ENCODE measurements at places on chromosomes 3 and 15. TPM values are rescaled to one million over a fixed set of nuclear protein-coding genes. Genes with fewer than 3 reads are reported as not detected.
A peak's percentile ranks its signal among the peaks of the same experiment; 100 is the strongest.

The C2CD4A gene
- total RNA-seq: 0.28 TPM

The TEX55 gene
- total RNA-seq: 6.6 TPM

The IL20RB gene
- total RNA-seq: 0.14 TPM

The SCG3 gene
- total RNA-seq: 2.0 TPM

The FANCI gene
- total RNA-seq: 7.8 TPM

The CD200R1 gene
- total RNA-seq: 0.23 TPM

The KNL1 gene
- total RNA-seq: 1.6 TPM

The CYP1A2 gene
- not detected for total RNA-seq

GRCh38 chr3:66154444-66154861 lies 66.3 kb upstream of the SLC25A26 start:
- DNase-seq: no peak
- H3K4me3 ChIP-seq: no peak overlapping the region
- H3K36me3 ChIP-seq: no peaks in the 10 kb centered on the region
- H3K27ac ChIP-seq: no peak overlapping the region
- H3K27me3 ChIP-seq: no peaks in the 10 kb centered on the region

GRCh38 chr15:83318861-83319415 lies 34.5 kb upstream of the BNC1 start:
- no peak for DNase-seq
- no peaks in the 10 kb centered on the region for H3K4me1 ChIP-seq
- H3K4me3 ChIP-seq: no peak overlapping the region
- H3K27ac ChIP-seq: no peak overlapping the region
- H3K36me3 ChIP-seq: no peaks in the 10 kb centered on the region

DNA sequence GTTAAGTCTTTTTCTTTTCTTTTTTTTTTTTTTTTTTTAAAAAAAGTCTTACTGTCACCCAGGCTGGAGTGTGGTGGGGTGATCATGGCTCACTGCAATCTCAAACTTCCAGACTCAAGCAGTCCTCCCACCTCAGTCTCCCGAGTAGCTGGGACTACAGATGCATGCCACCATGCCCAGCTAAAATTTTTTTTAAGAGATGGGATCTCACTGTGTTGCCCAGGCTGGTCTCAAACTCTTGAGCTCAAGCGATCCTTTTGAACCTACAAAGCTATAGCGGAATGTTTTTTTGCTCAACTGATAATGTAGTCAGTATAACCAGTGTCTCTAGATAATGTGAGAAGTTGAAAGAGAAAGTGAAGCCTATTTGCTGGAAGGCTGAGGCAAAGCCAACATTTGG lies 3.9 kb upstream of the IGF2BP2 start:
- no peaks in the 10 kb centered on the region for H3K27me3 ChIP-seq
- DNase-seq: no peak
- H3K36me3 ChIP-seq: no peaks in the 10 kb centered on the region
- no peak overlapping the region for H3K27ac ChIP-seq

GRCh38 chr3:112739252-112739965 lies 98.5 kb upstream of the CCDC80 start:
- H3K27me3 ChIP-seq: no peaks in the 10 kb centered on the region
- H3K36me3 ChIP-seq: no peaks in the 10 kb centered on the region
- H3K4me1 ChIP-seq: no peaks in the 10 kb centered on the region
- H3K27ac ChIP-seq: no peak overlapping the region
- H3K4me3 ChIP-seq: no peak overlapping the region

DNA sequence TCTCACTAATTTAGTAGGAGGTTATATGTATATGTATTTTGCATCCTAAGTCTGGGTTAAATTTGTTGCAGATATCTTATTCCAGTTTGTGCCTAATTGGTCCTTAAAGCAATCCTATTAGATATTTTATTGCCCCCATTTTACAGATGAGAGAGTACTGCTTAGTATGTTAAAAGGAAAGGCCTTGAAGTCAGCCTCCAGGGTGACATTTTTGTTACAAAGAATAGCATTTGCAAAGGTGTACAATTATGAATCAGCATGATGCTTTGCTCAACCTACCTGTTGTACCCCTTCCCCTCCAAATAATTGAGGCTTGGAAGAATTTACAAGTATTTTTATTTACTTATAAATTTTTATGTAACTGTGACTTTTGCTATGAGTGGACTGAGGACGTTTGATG lies 14.0 kb downstream of the STT3B start:
- DNase-seq: no peak
- no peaks in the 10 kb centered on the region for H3K36me3 ChIP-seq
- no peaks in the 10 kb centered on the region for H3K27me3 ChIP-seq
- H3K4me1 ChIP-seq: no peaks in the 10 kb centered on the region
- H3K4me3 ChIP-seq: no peak overlapping the region

DNA sequence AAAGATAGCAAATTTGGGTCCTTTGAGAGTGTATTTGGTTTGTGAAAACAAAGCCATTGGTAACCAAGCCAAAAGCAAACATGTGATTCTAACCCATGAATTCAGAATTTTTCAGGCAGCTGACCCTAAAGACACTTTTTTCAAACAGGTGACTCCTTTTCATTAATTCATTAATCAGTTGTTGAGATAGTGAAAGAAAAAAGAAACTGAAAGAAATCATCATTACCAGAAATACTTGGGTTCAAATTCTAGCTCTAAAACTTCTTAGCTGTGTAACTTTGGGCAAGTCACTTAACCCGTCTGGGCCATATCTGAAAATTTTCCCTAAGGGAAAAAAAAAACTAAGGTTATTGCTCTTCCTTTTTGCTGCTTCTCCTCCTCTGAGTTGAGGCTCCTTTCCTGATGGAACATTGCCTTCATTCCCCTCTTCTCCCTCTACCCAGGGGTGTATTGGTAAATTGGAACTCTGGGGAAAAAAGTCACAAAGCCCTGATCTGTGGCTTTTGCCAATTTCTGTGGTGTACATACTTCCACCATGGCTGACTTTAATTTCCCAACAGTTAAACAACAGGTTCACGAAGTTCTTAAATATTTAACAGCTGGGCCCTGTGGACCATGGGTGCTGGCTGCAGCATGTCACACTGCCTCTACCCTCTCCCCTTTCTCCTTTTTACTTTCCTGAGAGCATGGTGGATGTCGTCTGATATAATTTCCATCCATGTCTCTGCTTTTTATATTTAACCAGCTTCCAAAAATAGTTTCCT lies 120.3 kb downstream of the ASB7 start:
- no peaks in the 10 kb centered on the region for H3K27me3 ChIP-seq
- no peak for DNase-seq
- H3K4me3 ChIP-seq: no peak overlapping the region

GRCh38 chr3:104763007-104763406 lies 603.7 kb upstream of the ALCAM start:
- H3K27ac ChIP-seq: no peak overlapping the region
- no peak for DNase-seq
- H3K4me3 ChIP-seq: no peak overlapping the region
- no peaks in the 10 kb centered on the region for H3K27me3 ChIP-seq

DNA sequence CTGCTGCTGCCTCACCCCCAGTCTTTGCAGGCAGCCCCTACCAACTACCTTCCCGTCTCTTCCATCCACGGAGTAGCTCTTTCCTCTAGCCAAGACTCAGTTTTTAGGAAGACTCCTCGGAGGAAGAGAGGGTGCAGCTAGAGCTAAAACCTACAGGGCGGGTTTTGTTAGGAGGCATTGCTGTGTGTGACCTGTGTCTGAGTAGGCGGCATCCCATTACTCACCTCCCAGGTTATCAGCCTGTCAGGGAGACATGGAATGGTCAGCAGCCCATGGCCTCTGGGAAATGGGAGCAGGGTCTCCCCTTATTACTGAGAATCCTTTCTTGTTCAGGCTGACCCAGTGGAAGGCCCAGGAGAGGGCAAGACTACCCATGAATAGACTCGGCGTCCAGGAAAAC lies 43.8 kb upstream of the FGD5 start:
- no peak overlapping the region for H3K4me3 ChIP-seq
- no peaks in the 10 kb centered on the region for H3K4me1 ChIP-seq
- no peaks in the 10 kb centered on the region for H3K27me3 ChIP-seq
- DNase-seq: no peak
- no peak overlapping the region for H3K27ac ChIP-seq

DNA sequence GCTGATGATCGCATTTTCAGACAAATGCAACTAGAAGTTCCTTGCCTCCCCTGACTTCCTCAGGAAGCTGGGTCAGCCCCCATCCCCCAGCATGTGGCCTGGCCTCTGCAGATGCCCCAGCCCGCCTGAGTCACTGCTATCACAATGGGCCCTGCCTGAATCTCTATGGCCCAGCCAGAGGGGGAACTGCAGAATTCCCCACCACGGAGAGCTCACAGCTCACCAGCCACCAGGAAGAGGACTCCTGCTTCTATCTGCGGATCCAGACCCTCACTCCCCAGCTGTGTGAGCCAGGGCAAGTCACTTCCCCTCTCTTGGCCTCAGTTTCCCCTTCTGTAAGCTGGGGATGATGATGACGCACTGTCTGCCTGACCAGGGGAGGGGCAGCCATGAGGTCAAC lies 6.9 kb downstream of the PLXND1 start:
- H3K4me3 ChIP-seq: no peak overlapping the region
- peak overlapping the region; percentile 35 for H3K27ac ChIP-seq
- DNase-seq: no peak
- no peaks in the 10 kb centered on the region for H3K36me3 ChIP-seq
- H3K4me1 ChIP-seq: peaks cover 5% of the 10 kb centered on the region
- H3K27me3 ChIP-seq: no peaks in the 10 kb centered on the region

GRCh38 chr3:72266016-72266370 lies 481.0 kb upstream of the PROK2 start:
- H3K27ac ChIP-seq: no peak overlapping the region
- H3K36me3 ChIP-seq: no peaks in the 10 kb centered on the region
- H3K4me3 ChIP-seq: no peak overlapping the region
- DNase-seq: no peak
- no peaks in the 10 kb centered on the region for H3K27me3 ChIP-seq
- peaks cover 2% of the 10 kb centered on the region for H3K4me1 ChIP-seq

- H3K4me1 ChIP-seq: no peaks in the 10 kb centered on the region
- no peaks in the 10 kb centered on the region for H3K27me3 ChIP-seq
Measured at GRCh38 chr3:179503640-179504039, 52.4 kb upstream of the GNB4 start.

- H3K4me3 ChIP-seq: no peak overlapping the region
- H3K36me3 ChIP-seq: no peaks in the 10 kb centered on the region
- H3K27me3 ChIP-seq: no peaks in the 10 kb centered on the region
- DNase-seq: no peak
Measured at GRCh38 chr3:166110102-166110501, 272.9 kb upstream of the BCHE start.

DNA sequence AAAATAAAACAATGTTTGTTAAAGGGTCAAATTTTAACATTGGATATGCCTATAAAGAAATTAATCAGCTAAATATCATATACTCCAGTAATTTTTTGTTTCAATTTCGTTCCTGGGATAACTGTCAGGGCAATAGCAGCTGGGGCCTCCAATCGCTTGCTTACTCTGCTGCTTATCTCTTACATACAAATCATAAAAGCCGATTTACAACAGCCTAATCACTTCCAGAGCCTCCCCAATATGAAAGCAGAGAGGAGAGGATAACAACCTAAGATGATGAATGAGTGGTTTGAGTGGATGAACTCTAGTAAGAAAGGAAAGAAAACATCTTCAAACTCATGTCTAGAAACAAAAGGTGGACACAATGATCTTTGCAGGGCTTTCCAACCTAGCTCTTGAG lies 80.7 kb upstream of the PSMD6 start:
- DNase-seq: no peak
- no peaks in the 10 kb centered on the region for H3K4me1 ChIP-seq
- H3K27ac ChIP-seq: no peak overlapping the region
- no peaks in the 10 kb centered on the region for H3K36me3 ChIP-seq
- no peak overlapping the region for H3K4me3 ChIP-seq

- no peak overlapping the region for H3K4me3 ChIP-seq
- no peak overlapping the region for H3K27ac ChIP-seq
- no peaks in the 10 kb centered on the region for H3K27me3 ChIP-seq
- H3K36me3 ChIP-seq: no peaks in the 10 kb centered on the region
Measured at GRCh38 chr3:113895964-113896363, 51.8 kb upstream of the ZDHHC23 start.

- H3K27me3 ChIP-seq: no peaks in the 10 kb centered on the region
- no peak for DNase-seq
- no peaks in the 10 kb centered on the region for H3K36me3 ChIP-seq
- H3K4me3 ChIP-seq: no peak overlapping the region
- peaks cover 8% of the 10 kb centered on the region for H3K4me1 ChIP-seq
Measured at GRCh38 chr15:31098953-31099740, 2.4 kb downstream of the TRPM1 start.

- no peak for DNase-seq
- no peaks in the 10 kb centered on the region for H3K36me3 ChIP-seq
- H3K4me1 ChIP-seq: no peaks in the 10 kb centered on the region
- no peak overlapping the region for H3K27ac ChIP-seq
- no peak overlapping the region for H3K4me3 ChIP-seq
- no peaks in the 10 kb centered on the region for H3K27me3 ChIP-seq
Measured at GRCh38 chr15:27486051-27486450, 515.1 kb downstream of the GABRG3 start.

DNA sequence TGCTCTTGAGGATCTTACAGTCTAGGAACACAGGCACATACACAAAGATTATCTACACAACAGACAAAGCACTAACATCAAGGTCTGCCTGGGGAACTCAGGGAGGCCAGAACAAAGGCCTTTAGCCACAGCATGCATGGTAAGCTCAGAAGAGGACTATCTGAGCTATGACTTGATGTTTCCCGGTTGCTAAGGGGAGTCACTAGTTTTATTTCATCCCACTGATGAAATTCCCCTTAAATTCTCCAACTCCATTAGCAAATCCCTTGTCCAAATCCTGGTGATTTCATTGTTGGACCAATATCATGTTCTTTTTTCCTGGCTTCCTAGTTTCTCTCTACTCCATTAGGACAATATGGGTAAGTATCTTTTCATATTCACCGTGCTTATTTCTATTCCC lies 23.3 kb downstream of the FBN1 start:
- DNase-seq: no peak
- H3K36me3 ChIP-seq: no peaks in the 10 kb centered on the region
- H3K4me1 ChIP-seq: no peaks in the 10 kb centered on the region
- H3K27me3 ChIP-seq: no peaks in the 10 kb centered on the region

DNA sequence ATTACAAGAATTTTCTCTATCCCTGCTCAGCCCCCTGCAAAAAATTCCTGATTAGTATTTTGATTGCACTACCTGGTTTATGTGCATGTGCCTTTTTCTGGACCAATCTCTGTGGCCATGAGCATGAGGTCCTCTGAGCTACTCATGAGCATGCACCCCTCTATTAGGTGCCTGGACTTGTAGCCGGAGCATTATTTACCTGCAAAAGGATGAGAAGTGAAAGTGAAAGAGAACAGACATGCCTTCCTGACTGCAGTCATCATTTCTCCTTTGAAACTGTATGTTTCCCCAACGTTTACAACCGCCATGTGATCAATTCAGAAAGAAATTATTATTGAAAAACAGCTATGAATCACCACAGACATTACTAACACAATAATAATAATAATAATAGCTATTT lies 1008.8 kb downstream of the ROBO2 start:
- H3K27me3 ChIP-seq: no peaks in the 10 kb centered on the region
- DNase-seq: no peak
- no peaks in the 10 kb centered on the region for H3K36me3 ChIP-seq
- H3K27ac ChIP-seq: no peak overlapping the region
- H3K4me3 ChIP-seq: no peak overlapping the region

DNA sequence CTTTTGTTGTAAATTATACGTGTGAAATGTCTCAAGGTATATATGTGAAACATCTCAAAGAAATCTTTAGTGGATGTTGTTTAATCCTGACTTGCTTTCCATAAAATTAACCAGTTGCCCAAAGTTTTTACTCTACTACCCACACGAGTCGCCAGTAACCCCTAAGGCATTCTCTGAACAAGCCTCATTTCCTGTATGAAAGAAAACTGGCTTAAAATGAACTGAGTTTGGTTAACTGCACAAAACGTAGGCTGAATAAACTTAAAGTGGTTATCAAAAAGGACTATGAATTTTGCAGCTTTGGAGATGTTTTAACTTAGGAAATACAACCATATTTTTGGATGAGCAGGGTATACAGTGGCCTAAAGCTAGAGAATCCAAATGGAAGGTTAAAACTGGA lies 2.7 kb upstream of the APPL1 start:
- no peaks in the 10 kb centered on the region for H3K27me3 ChIP-seq
- no peak for DNase-seq
- no peaks in the 10 kb centered on the region for H3K36me3 ChIP-seq
- peaks cover 3% of the 10 kb centered on the region for H3K4me1 ChIP-seq
- no peak overlapping the region for H3K27ac ChIP-seq
